ENCODE measurements at places on chromosomes 5 and 9.

GRCh38 chr9:89631384-89631783 lies 26.6 kb downstream of the GADD45G start:
- no peak for DNase-seq

DNA sequence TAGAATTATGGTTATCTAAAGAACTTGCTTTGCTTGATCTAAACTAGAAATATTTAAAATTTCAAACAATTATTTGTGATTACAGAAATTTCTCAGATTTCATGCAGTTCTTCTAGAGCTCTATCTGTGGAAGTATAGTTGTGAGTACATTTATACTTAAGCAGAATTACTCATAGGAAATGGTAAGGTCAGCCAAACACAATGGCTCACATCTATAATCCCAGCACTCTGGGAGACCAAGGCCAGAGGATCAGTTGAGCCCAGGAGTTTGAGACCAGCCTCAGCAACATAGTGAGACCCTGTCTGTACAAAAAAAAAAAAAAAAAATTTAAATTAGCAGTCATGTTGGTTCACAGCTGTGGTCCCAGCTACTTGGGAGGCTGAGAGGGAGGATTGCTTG lies 71.0 kb downstream of the INVS start:
- no peak for DNase-seq

GRCh38 chr5:171647043-171647903 lies 138.3 kb upstream of the SMIM23 start:
- DNase-seq = peak; percentile 16

DNA sequence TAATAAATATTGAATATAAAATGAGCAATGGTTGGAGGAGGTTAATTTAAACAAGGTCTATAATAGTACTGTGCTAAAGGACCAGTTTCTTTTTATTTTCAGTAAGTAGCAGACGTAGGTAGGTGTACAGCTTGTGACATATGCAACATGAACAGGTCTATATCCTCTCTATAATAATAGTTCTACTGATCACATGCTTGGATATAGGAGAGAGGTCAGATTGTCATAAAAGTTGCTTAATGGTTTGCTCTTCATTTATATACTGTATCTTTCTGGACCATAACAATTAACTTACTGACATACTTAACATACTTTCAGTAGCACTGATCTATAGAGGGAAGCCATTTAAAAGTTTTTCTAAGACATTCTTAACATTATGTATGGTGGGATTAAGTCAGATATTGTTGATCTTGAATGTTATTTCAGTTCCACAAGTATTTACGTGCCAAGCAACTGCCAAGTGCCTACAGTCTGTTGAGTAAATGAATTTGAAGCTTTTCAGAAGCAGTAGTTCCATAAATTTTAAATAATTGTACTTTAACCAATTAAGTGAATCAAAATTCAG lies 68.0 kb downstream of the DENND4C start:
- DNase-seq = no peak

- no peak for DNase-seq
Measured at GRCh38 chr5:171615705-171616640, 169.6 kb upstream of the SMIM23 start.

DNA sequence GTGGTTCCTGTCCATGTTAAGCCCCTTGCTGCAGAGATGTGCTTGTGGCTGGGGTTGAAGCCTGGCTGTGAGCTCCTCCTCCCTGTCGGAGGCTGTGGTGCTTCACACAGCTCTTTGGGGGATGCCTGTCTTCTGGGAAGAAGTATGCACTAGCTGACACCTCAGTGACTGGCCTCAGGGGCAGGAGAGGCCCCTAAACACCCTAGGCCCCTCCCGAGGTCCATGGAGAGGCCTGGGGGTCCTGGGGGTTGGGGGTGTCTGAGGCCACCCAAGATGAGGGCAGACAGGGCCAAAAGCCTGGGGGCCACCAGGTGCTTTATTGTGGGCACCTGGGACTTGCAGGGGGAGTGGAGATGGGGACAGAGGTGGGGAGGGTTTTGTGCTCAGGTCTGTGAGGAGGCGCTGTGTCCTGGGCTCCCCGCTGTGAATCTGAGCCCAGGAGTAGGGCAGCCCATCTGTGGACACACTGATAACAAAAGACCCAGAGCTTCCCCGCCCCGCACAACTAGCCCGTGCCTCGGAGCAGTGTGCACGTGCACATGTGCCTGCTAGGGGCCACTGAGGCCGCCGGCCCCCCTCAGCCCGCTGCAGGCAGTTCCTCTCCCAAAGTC lies 92.0 kb downstream of the PHF2 start:
- no peak for DNase-seq

- DNase-seq = no peak
Measured at GRCh38 chr9:119020730-119021333, 348.4 kb downstream of the BRINP1 start.

GRCh38 chr9:93541581-93542349 lies 34.6 kb upstream of the PHF2 start:
- DNase-seq = no peak

- no peak for DNase-seq
Measured at GRCh38 chr9:104774831-104775573, 11.1 kb downstream of the NIPSNAP3B start.

DNA sequence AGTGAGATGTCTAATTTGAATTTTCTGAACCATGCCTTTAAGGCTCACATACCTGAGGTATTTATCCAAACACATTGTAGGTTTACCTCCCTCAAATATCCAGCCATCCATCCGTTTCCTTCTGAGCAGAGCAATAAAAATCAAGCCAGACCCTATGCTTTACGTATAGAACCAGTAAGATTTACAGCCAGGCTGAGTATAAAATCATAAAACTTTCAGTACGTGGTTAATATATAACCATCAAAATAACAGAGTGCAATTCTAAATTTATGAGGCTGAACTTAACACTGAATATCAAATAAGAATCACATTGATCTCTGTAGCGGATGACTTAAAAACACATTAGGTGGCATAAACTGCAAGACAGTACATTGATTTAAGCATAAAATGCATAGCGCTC lies 877.9 kb upstream of the WWC1 start:
- peak; percentile 43 for DNase-seq

DNA sequence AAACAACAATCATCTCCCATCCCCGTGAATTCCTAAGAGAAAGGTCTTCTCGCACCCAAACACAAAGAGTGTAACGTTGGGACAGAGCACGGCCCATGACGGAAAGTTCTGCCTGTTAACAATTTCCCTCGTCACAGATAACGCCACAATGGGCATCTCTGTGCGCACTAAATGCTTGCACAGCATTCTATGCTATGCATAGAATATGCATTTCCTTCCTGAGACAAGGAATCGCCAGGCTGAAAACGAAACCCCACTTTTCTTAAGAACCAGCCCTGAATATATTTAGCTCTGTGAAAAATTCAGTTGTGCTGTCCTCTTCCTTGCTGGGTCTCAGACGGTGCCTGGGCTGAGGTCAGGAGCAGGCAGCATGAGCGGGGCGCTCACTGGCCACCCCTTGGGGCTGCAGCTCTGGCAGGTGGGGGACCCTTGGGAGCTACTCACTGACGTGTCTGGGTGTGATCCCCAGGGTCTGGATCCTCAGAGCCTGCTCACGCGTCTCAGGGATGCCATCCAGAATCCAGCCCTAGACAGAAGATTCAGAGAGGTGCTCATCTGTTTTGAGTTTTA lies 49.8 kb downstream of the AK8 start:
- DNase-seq = no peak

GRCh38 chr9:132651259-132651658 lies 18.5 kb downstream of the DDX31 start:
- DNase-seq = no peak

- no peak for DNase-seq
Measured at GRCh38 chr9:115396071-115396529, 278.1 kb upstream of the TNC start.

DNA sequence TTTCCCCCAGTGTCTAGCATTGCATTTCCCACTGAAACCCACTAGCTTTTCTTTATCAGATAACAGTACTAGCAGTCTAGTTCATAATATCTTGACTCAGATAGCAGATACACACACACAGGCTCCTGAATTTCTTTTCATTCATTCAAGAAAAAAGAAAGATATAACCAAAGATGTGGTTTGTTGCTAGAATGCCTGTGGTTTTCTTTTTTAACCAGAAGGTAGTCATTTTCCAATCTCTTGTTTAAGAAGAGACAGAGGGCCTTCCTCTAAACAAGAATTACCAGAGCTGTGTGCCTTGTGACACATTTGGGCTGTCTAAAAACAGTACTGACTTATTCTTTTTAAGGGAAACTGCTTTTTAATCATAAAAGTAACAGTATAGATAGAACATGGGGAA lies 167.3 kb downstream of the PJA2 start:
- no peak for DNase-seq

GRCh38 chr9:331197-331596 lies 116.5 kb downstream of the DOCK8 start:
- no peak for DNase-seq

DNA sequence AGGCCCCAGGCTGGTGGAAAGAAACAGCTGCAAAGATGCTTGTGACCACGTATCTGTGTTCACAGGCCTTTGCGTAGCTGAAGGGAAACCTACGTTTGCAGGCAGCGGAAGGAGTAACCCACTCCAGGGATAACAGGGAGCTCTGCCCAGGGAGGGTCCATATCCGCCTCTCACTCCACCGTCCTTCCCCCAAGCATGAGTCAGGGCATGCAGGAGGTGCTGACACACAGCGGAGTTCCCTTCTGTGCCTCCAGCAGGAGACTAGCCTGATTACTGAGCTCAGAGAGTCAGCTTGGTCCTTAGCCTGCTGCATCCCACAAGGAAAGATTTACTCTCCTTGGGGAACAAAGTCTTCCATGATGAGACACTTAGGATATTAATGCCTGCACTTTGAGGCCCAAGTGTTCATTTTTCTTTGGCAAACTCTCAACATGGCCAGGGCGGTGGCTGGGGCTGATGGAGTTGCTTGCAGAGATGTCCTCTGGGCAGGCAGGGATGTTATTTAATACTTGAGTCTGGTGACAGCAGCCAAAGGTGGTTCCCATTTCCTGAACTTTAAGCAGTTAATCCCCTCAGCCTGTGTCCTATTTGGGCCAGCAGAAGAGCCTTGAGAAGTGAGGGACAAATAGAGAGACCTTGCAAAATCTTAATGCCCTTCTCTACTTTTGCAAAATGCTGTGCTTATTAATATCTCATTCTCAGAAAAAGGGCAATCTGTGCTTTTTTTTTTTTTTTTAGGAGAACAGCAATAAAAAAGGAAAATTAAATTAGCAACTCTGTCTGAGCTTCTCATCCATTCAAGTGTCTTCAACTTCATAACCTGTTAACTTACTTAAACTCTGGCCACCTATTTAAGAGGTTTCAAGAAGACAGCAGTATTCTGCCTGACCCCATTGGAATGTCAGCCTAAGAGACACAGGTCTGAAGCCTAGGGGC lies 222.1 kb downstream of the HSPA4 start:
- no peak for DNase-seq

DNA sequence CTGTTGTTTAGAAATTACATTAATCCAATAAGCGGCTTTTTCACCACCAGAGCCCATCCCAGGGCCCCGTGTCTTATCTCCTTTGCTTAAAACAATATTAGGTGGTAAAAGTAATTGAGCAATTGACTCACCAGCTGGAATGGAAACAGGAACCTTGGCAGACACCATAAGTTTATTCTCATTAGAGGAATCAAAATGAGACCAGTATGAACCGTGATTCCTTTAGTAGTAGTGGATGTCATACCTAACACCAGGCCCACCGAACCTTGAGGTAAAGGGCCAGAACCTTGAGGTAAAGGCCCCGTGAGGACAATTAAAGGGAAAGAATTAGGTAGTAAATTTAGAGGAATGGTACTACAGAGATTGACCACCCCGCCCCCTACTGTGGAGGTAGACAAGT lies 16.5 kb downstream of the HSDL2 start:
- DNase-seq = no peak

GRCh38 chr5:133882846-133883245 lies 85.6 kb downstream of the C5orf15 start:
- no peak for DNase-seq

GRCh38 chr5:16413166-16413860 lies 52.3 kb downstream of the ZNF622 start:
- no peak for DNase-seq

DNA sequence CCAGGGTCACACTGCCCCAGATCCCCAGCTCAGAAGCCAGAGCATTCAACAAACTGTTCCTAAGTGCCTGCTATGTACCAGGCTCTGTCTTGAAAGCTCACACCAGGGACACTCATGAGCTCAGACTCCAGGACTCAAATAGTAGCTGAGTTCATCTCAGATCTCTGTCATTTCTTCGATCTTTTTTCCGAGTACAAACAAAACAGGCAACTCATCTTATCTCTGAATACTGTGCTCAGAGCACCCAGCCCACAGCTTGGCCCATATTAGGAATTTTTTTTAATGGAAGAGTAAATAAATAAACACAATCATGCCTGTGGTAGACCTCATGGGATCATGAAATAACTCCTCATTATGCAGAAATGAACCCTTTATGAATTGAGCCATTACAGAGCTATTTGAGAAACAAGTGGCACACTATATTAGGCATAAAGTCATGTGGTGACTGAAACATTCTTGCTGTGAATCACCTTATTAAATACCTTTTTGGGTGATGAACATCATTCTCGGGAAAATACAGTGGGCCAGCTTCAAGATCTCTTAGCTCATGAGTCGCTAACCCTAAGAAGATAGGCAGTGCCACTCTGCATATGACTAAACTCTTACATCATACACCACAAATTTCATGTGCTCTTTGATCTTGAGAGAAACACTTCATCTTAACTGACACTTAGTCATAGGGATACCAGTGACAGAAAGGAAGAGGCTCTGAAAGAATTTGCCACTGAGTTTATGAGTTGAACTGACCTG lies 9.9 kb downstream of the SH3RF2 start:
- DNase-seq = peak; percentile 92

DNA sequence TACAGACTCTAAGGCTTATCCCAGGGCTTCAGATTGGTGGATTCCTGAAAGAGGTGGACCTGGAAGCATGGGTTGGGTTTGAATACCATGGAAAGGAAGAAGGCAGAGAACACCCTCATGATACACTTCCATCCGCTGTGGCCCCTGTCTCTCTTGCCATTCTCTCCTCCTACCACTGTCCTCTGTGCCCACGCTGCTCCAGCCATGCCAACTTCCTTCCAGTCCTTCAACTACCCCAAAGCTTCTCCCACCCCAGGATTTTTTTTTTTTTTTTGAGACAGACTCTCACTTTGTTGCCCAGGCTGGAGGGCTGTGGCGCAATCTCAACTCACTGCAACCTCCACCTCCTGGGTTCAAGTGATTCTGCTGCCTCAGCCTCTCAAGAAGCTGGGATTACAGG lies 1.7 kb upstream of the SPARC start:
- no peak for DNase-seq

GRCh38 chr9:126337729-126338372 lies 11.2 kb downstream of the MVB12B start:
- no peak for DNase-seq
